ENCODE measurements at places on chromosomes 7 and 10.

- DNase-seq = no peak
These were observed 411.1 kb downstream of the GFRA1 start for GRCh38 chr10:115861864-115862263.

GRCh38 chr7:2592375-2592865 is 33.6 kb downstream of the IQCE start:
- no peak for DNase-seq

DNA sequence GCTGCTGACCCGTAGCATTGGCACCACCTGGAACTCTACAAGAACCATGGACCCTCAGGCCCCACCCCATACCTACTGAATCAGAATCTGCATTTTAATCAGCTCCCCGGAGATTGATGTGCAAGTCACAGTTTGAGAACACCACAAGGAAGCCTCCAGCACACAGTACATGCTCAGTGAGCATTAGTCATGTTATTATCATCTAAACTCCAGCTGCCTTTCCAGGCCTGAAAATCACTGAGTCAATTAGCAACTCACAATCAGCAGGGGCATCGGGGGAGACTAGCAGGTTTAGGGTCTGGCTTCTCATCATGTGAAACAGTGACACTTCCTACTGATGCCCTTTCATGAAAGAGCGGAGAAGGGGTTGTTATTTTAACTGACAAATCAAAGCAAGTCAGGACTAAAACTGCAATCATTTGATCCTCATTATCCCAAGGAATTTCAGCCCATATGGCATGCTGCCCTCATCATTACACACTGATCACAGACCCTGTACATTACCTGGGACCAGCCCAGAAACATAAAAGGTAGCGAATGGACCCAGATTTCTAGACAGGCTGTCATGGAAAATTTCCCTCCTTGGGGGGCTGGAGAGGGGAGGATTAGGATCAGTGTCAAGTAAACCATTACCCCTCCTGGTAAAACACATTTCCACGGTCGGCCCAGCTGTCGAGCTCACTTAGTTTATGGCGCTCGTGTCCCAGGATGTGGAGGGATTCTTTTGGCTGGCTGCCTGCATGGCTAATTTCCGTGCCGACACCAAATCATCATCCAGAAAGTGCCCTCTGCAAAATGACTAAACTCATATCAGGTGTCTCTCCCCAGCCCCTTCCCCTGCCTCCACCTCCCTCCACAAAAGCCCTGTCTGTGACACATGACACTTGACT is 122.8 kb downstream of the PRLHR start:
- DNase-seq = no peak

- DNase-seq = no peak
These were observed 9.2 kb downstream of the LAMB4 start for GRCh38 chr7:108120933-108121332.

DNA sequence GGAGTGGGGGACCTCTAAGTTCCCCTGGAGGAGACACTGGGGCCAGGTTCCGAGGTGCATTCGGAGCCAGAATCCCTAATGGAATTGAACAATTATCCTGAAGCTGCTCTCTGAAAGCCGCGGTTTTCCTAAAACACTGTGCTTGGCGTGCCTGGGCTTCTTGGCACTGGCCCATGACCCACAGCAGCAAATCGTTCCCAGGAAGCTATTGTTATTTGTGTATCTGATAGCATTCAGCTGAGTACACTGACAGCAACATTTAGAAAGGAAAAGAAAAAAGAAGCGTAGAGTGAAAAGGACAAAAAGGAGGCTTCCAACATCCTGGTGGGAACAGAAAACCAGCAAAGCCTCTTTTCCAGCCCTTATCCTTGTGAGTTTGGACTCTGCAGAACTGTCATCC is 339.8 kb downstream of the FRMD4A start:
- DNase-seq = no peak

DNA sequence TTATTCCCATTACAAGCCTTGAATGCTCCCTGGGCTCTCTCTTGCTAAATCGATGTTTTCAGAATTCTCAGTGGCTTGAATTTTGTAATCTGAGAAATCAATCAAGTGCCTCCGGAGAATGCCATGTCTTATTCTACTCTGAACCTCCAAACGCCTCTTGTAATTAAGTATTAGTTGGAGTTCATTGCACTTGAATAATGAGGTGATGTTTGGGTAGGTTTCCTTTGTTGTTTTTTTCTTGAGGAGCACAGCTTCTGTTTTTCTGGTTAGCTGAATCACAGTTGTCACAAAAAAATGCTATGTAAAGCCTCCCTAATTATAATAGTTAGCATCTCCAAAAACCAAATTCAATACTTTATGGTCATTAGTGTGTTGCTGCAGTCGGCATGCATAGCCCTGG is 100.3 kb downstream of the PLPP4 start:
- no peak for DNase-seq

DNA sequence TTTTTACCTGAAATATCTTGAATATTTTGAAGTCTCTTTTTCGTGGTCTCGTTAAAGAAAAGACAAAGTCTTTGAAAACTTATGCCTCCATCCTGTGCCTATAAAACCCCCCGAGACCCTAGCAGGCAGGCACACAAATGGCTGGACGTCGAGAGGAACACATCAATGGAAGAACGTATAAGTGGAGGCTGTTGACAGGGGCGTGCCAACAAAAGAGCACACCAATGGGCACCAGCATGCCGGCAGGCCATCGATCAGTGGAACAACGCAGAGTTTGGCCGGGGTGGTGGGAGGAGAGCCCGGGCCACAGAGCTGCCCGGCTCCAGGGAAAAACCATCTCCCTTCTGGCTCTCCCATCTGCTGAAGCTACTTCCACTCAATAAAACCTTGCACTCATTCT is 24.7 kb downstream of the ENKUR start:
- DNase-seq = no peak

GRCh38 chr7:138370956-138371355 is 89.1 kb upstream of the TRIM24 start:
- no peak for DNase-seq

DNA sequence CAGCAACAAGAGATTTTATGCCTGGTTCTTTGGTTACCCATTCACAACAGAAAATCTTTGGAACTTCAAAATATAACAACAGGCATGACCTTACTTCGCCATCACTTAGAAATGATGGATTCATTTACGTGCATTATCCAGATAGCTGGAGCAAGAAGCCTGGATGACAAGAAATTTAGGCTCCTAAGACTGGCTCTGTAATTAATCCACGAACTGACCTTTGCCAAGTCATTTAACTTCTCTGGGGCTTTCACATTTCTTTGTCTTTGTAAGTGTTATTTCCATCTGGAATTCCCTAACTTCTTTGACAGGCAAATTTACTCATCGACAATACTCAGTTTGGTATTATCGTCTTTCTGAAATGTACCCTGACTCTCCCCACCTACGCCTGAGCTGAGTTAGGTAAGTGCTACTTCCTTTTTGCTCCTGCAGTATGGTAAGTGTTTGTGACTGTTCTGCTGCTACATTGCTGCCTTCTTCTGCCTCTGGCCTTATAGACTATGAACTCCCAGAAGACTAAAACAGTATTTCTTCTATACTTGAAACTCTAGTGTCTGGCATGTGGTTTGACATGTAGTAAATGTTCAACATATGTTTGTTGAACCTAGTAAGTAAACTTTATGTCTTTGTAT is 5.5 kb upstream of the MDFIC start:
- no peak for DNase-seq

GRCh38 chr7:155974186-155974897 is 162.1 kb upstream of the SHH start:
- no peak for DNase-seq

GRCh38 chr7:132480534-132480933 is 95.7 kb downstream of the PLXNA4 start:
- DNase-seq = no peak
